Ureter (tissue), 1 donor: ENCODE measurements at places on chromosomes 2 and 18. TPM values are rescaled to one million over a fixed set of nuclear protein-coding genes. Genes with fewer than 3 reads are reported as not detected.

DNA sequence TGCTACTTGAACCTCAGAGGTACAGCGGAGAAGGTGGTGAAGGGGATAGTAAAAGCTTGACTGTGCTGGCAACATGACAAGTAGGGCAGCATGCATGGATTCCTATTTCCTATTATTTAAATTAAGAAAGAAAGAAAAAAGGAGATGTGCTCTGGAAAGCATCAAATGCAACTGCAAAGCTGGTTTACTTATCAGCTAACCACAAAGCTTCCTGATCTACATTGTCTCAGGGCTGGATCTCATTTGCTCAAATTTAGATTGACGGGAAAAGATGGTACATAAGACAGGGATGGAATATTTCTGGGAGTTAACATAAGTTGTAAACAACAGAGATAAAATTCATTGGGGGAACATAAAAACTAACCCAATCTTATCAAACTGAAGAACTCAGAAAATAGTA, 178.0 kb downstream of the RIT2 start:
- no peak for DNase-seq

DNA sequence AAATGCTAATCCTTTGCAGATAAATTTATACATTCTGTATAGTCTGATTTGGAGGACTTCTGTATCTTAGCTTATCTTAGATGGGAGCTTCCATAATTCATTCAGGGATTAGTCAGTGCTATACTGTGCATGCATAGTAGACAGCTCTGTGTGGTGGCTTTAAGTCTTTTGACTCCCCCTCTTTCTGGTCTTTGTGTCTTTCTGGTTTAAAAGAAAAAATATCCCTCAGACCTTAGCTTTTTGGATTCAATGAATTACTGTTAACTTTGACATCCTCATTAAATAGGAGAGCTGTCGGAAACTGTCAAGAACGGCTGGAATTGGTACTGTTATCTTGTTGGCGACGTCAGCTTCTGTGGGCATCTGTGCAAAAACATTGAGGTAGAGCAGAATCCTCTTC, 130.4 kb downstream of the SPTBN1 start:
- no peak for DNase-seq

The GALNT1 gene
- total RNA-seq, result 115 TPM

The GREB1L gene
- 0.05 TPM for total RNA-seq

The SERPINB2 gene
- total RNA-seq, result not detected

The SLC9A4 gene
- 23.5 TPM for total RNA-seq

The SIX3 gene
- total RNA-seq, result not detected

DNA sequence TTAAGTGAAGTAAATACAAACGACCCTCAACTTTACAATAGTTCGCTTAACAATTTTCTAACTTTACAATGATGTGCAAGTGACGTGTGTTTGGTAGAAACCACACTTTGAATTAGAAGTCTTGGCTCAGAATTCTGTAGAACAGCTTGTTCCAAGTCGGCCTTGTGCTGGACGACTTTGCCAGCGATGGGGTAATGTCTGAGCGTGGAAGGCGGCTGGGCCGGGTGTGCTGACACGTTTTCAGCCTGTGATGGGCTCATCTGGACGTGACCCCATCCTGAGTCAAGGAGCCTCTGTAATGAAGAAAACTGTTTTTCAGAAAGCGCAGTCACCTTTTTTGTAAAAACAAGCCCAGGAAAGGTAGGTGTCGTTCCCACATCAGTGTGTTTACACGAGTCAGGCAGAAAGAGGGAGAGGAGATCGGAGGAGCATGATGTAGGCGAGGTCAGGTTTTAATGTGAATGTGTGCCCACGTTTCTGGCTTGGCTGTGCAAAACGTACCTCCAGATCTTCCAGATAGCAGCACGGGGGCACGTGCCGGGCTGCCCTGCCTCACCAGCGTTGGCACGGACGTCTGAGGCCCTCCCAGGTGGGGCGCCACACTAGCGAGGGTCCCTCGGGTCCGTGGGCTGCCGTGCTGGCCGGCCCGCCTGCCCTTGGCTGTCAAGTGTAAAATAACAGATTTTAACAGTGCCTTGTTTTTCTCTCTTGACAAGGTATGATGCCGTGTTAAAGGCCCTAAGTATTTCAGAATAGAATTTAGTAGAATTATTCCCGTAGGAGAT, 54.6 kb downstream of the CTDP1 start:
- no peak for DNase-seq

The RAB17 gene
- 24.2 TPM for total RNA-seq

DNA sequence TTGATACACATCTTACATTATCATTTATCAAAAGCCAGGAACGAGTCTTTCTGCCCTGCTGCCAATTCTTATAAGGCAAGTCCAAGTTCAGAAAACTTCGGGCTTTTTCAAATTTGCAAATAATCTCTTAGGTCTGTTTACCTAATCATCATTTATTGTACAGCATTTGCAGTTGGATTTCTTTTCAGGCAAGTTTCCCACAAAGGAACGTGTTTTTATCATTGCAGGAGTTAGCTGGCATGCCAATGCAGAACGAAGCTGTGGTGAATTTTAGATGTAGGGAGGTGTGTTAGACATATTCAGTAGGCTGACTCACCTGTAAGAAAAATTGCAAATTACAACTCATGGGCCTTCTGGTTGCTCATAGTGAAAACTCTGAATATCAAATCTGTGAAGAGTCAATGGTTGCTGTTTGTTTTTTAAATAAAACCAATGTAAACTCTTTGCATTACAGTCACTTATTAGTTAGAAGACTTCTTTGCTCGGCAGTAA, 209.6 kb downstream of the SRBD1 start:
- DNase-seq, result no peak

DNA sequence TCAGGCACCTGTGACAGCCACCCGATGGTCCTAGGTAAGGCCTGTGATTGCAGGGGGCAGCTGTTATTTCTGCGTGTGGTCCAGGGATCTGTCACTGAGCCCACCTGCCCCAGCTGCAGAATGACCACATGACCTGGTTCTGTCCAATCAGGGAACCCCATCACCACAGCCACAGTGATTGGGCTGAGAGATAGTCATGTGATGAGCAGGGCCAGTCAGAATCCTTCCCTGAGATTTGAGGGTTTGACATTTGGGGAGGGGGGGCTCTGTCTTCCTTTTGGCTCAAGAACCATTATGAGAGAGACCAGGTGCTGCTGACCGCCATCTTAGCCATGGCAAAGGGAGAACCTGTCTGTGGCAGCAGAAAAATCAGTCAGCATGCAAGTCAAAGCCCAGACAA, 147.2 kb downstream of the SMAD7 start:
- no peak for DNase-seq

The SLC66A2 gene
- 37.4 TPM for total RNA-seq

DNA sequence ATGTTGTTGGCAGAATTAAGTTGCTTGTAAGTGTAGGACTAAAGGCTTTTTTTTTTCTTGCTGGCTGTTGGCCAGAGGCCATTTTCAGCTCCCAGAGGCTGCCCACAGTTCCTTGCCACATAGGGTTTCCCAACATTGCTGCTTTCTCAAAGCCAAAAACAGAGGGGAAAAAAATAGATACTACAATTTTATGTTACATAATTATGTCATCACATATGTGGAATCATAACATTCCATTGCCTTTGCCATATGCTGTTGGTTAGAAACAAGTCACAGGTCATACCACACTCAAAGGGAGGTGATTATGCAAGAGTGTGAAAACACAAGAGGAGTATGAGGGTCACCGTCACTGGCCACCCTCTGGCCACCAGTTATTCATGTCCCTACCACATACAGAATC, 154.5 kb downstream of the RTN4 start:
- no peak for DNase-seq

The FTCDNL1 gene
- 1.5 TPM for total RNA-seq

DNA sequence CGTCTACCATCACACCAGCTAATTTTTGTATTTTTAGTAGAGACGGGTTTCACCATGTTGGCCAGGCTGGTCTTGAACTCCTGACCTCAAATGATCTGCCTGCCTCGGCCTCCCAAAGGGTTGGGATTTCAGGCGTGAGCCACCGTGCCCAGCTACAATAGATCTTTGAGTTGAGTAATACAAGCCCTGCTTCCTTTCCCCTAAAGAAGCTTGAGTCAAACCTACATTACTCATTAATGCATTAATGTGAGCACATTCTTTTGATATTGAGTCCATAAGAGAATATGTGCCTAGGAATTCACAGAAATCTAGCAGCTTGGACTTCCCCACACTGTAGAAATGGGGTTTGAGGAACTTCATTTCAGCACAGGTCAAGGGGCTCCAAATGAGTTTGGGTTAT, 39.6 kb downstream of the PSMG2 start:
- DNase-seq, result no peak

- no peak for DNase-seq
These were observed 614.9 kb downstream of the LRP1B start for GRCh38 chr2:141515931-141516330.

The FSHR gene
- total RNA-seq, result not detected

DNA sequence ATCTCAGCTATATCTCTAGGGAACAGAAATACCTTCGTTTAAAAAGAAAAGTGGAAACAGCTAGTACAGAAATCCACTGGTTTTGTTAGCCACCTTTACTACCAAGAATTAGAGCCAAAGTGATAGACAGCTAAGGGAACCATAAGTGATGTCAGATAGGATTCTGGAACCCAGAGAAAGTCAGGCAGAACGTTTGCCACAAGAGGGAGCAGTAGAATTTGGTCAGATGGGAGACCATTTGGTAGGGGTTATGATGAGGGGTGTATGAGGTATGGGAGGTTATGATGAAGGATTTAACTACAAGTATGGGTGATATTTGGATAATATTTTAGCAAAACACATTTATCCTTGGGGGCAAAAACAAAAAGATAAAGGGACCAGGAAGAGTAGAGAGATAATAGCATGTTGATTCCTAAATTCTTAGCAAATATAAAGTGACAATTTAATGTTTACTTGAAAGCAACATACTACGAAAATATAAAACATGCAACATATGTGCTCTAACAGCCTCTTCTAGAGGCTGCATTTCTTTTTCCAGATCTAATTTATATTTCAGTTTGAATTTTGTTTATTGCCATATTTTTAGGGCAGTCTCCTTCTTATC, 3.3 kb downstream of the SLC8A1 start:
- no peak for DNase-seq

The KLHL29 gene
- 16.8 TPM for total RNA-seq

GRCh38 chr2:238855299-238855698, 7.4 kb downstream of the TWIST2 start:
- DNase-seq, result no peak

GRCh38 chr2:127657232-127657595, 11.3 kb downstream of the GPR17 start:
- no peak for DNase-seq

The PAX3 gene
- not detected for total RNA-seq

The KCNG2 gene
- not detected for total RNA-seq

- DNase-seq, result no peak
These were observed 196.1 kb downstream of the CPS1 start for GRCh38 chr2:210752532-210752931.

GRCh38 chr2:201127570-201127969, 11.6 kb downstream of the CFLAR start:
- no peak for DNase-seq

DNA sequence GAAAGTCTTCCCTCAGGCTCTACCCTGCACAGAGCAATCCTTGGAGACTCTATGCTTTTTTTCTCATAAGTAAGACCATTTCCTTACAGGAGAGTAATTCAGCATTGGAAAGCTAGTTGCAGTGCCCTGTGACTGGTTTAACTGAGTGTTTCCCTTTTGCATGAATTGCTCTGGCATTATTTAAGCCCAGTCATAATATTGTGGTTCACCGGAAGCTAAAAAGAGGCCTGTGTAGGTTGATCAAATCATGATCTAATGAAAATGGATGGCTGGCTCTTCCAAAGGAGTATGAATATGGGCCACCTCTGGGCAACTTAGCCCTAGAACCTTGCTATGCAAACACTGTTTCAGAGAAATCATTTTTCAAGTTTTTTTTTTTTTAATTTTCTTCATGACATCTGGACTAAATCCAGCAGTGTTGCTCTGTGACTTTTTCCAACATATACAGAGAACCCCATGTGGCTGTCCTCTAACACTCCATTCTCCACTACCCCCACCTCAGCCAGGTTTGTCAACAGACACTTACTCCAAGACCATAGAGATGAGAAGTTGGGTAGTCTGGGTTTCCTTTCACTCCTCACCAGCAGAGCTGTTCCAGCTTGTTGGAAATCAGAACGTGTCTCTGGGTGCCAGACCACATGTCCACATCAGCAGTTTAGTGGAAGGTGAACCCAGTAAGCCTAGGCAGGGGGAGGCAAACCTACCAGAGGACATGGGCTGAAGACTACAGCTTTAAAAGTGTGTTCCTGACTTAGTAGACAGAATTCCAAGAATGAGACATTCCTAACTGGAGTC, 175.2 kb upstream of the SLC14A2 start:
- DNase-seq, result no peak

GRCh38 chr2:174624895-174625430, 27.4 kb upstream of the WIPF1 start:
- DNase-seq, result no peak

The RTP5 gene
- total RNA-seq, result 0.21 TPM

The EFHD1 gene
- 15.9 TPM for total RNA-seq

The AGXT gene
- total RNA-seq, result 0.31 TPM

- DNase-seq, result no peak
These were observed 89.3 kb downstream of the CABYR start for GRCh38 chr18:24227977-24228666.

The CIB4 gene
- total RNA-seq, result not detected

GRCh38 chr2:120109186-120110061, 96.5 kb downstream of the EPB41L5 start:
- DNase-seq, result no peak

GRCh38 chr2:96267159-96267971, 1.3 kb downstream of the CIAO1 start:
- peak; percentile 54 for DNase-seq

The SKOR2 gene
- total RNA-seq, result not detected

GRCh38 chr2:179749210-179749609, 112.2 kb downstream of the ZNF385B start:
- no peak for DNase-seq

The PROM2 gene
- total RNA-seq, result 176 TPM

DNA sequence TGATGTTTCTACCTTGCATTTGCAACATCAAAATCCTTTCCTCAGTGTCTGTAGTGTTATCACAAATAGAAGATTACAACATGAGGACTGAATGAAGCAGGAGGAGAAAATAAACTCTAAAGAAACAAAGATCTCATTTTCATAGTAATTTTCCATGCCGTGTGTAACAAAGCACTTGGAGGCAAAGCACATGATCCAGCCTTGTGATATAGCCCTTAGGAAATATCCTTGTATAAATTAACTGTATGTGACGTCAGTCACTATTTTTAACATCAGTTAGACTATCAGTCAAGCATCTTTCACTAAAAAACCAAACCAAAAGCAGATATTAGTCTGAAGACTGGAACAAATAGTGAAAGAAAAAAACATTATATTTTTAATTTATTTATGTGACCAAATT, 492.1 kb upstream of the CNTNAP5 start:
- DNase-seq, result no peak

DNA sequence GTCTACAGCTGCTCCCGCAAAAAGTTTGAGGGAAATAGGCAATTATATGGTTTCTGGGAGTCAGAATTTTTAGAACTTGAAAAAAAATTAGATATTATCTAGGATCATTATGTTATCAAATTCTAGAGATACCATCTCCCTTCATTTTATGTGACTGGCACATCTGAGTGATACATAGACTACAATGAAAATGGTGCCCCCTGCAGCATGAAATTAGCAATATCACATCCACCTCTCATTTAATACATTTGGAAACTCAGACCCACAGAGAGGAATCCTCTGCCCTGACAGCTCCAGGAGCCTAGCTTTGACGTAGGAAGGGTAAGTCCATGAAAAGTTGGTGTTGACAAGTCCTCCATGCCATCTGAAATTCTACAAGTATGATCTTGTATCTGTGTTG, 381.6 kb downstream of the SUCLG1 start:
- no peak for DNase-seq

- peak; percentile 58 for DNase-seq
These were observed 27.8 kb upstream of the GAREM2 start for GRCh38 chr2:26144953-26145680.
